ENCODE measurements at places on chromosomes 7 and 10.

GRCh38 chr10:104548090-104548489 lies 93.0 kb upstream of the SORCS3 start:
- no peak for DNase-seq

- DNase-seq = no peak
These were observed 41.3 kb upstream of the PPP2R2D start for GRCh38 chr10:131859341-131860020.

DNA sequence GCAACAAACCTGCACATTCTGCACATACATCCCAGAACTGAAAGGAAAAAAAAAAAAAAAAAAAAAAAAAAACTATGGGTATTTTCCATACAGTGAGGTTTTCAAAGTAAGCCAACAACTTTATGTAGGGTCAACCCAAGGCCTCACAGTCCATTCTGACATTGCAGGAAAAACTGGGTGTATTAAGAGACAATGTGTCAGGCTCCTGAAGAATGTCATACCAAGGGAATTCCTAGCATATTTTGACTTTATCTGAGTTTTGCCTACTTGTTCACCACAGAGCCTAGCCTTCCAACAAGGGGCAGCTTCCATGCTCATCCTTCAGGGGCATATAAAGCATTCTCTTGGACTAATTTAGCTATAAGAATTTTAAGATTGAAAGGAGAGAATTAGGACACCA lies 368.9 kb downstream of the PLXDC2 start:
- DNase-seq = no peak

- DNase-seq = peak; percentile 4
These were observed 814 bp downstream of the RUFY2 start for GRCh38 chr10:68406111-68406814.
